ENCODE measurements at places on chromosomes 4 and X.

GRCh38 chrX:117972711-117973109 lies 143.9 kb downstream of the KLHL13 start:
- peak; percentile 61 for DNase-seq

DNA sequence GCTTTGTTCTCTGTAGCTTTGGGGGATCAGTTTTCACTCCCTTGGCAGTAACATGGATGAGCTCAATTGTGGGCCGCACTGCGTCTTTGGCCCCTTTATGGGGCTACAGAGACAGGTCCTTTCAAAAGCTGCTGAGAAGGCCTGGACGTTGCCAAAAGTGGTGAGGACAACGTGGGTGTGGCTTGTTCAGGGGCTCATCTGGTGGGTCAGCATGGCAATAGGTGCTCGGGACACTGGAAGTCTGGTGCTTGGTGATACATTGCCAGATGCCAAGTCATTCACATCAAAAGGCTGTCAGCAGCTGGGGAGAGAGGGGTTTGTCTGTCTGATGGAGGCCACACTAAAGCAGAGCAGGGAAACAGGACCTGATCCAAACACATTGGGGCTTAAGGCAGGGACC lies 149.8 kb upstream of the EOLA2 start:
- DNase-seq: no peak

DNA sequence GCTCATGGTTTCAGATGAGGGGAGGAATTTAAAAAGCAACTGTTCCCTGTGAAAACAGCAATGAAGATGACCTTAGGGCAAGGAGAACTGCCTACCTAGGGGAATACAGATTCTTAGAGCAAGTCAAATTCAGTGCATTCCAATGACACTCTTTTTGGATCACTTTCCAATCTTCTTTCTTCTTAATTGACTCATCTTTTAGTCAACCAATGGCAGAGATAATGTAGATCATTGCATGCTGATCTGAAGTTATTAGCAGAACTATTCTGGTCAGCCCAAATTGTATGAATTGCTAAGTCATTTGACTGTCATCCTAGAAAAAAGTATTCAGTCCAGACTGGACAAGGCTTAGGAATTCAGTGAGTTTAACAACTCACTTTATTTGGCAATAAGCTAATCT lies 12.6 kb upstream of the NR3C2 start:
- DNase-seq: no peak

DNA sequence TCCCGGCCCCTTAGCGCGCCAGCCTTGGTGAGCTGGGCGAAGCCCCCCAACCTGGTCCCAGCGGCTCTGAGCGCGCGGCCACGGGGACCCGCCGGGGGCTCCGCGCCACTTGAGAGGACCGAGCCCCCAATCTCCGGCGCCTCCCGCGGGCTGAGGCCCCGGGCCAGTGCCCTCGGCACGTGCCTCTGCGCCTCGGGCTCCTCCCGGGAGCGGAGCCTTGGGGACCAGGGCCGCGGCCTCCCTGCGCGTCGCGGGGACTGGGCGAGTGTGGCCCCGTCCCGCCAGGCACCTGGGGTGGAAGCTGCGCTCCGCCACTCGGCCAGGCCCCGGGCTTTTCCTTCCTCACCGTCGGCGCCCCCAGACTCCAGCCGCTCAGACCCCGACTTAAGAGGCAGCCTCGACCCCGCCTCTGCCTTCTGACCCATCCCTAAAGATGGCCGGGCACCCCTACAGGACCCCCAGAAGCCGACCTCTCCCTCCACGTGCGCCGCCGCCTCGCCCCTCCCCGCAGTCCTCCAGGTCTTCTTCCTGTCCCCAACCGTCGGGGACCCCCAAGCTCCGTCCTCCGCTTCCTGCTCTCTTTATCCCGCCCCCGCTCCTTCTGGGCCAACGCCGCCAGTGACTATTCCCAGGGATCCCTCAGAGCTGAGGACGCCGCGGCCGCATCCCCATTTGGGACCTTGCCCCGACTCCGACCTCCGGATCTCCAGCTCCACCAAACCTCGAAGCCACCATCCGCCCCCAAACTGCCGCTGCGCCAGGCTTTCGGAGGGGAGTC lies 752 bp downstream of the ERAS start:
- DNase-seq: no peak

GRCh38 chr4:8332891-8333331 lies 63.4 kb downstream of the HTRA3 start:
- DNase-seq: no peak

DNA sequence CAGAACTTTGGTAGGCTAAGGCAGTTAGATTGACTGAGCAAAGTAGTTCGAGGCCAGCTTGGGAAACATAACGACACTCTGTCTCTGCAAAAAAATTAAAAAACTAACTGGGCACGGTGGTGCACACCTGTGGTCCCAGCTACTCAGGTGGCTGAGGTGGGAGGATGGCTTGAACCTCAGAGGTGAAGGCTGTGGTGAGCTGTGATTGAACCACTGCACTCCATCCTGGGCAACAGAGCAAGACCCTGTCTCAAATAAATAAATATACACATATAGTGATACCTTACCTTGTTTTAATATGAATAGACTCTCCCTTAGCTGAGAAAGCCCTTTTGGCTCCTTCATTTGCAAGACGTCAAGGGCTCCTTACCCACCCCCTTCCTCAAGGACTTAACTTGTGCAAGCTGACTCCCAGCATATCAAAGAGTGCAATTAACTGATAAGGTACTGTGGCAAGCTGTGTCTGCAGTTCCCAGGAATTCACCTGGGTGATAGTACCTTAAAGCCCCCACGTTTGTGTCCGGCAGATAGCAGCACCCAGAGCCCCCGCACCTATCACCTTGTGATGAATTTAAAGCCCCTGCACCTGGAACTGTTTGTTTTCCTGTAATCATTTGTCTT lies 655.6 kb upstream of the GALNTL6 start:
- DNase-seq: no peak

- no peak for DNase-seq
Measured at GRCh38 chr4:74021601-74022000, 16.9 kb downstream of the CXCL3 start.

- DNase-seq: no peak
Measured at GRCh38 chrX:48854898-48855297, 19.5 kb upstream of the PCSK1N start.

- DNase-seq: no peak
Measured at GRCh38 chr4:148078061-148078460, 346.2 kb downstream of the ARHGAP10 start.

- no peak for DNase-seq
Measured at GRCh38 chrX:56785442-56785841, 56.4 kb downstream of the NBDY start.

DNA sequence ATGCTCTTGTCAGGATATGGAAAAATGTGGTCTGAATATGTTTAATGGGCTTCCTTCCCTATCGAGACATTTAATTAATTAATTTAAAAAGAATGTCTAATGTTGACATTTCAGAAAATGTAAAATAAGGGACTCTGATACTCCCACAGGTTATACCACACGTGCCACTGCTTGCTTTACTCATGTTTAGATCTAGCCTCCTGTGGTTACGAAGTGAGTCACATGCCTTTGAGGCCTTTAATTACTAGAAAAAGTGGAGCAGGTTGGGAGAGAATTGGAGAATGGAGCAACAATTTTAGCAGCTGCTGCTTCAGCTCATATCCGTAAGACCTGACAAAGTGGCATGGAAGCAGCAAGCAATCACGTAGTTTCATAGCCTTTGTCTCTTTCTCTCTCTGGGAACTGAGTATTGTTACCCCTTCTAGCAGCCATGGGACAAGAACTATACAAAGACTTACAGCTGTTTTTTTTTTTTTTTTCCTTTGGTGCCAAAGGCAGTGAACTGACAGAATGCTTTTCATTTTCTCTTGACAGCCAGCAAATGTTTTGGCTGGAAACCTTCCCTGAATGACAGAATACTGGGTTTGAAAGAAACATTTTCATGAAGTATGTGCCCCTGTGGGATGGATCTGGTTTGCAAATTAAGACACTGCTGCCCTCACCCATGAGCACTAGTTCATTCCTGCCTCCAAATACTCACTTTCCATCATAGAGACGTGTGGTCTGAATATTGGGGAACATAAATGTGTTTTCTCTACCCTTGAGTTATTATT lies 355.1 kb upstream of the PABPC5 start:
- DNase-seq: no peak

DNA sequence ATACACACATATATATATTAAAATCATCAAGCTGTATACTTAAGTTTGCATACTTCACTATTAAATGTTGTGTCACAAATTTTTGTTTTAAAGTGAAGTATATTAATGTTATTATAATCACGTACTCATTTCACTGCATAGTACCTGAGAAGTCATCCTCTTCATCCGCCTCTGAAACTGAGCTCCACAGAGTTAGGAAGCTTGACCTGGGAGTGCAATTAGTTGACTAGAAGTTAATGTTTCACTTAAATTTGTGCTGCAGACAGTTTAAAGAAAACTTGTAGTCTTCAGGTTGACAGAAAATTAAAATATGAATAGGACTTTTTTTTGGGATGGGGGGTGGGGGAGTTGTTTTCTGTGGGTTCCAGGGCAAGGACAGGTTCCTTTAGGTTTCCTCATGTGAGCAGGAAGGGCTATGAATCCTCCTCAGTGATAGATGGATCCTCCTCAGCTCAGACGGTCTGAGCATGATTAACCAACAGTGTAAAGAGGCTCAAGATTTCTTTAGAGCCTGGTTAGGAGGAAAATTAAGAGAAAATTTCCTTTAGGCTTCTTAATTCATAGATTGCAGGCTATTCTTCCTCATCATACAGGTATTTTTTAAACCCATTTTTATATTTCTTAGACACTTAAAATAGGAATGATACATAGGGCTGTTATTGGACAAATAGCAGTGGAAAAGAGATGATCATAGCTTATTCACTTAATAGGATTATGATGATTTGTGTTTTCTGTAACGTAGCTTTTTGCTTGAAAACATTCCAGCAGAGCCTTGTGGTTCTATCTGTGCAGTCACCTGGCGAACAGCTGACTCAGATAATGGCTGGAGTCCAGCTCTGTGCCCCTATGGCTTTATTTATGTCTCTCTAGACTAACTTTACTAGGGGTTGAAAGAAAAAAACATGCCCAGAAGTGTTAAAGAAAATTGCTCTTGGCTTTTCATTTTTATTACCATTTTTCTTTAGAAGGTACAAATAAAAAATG lies 102.7 kb downstream of the SLC4A4 start:
- peak; percentile 42 for DNase-seq

- DNase-seq: no peak
Measured at GRCh38 chr4:37918653-37919052, 27.8 kb downstream of the TBC1D1 start.

DNA sequence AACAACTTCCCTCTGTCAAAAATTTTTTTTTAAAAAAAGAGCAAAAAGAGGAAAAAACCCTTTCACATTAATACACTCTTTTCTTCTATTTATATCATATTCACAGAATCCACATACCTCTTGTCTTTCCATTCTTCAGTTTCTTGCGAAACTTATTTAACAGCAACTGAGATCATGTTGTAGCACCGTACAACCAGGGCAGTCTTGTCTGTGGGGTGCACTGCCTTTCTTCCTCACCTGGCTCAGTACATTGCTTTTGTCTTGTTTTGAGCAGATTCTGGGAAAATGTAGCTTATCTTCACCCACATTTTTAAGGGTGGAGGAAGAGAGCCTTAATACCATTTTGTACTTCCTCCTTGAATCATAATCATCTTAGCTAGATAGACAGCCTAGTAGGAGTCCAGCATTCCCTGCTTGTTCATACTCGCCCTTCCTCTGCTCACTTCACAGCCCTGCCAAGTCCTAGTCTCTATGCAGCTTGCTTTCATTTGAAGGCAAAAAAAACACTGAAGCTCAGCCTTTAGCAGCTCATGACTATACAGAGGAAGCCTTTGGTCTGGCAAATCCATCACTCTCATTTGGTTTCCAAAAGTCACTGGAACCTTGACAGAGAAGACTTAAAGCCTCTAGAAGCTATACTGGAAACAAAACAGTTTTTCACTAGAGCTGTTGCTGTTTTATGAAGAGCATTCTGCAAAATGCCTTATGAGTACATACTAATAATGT lies 140.6 kb upstream of the BANK1 start:
- peak; percentile 85 for DNase-seq

DNA sequence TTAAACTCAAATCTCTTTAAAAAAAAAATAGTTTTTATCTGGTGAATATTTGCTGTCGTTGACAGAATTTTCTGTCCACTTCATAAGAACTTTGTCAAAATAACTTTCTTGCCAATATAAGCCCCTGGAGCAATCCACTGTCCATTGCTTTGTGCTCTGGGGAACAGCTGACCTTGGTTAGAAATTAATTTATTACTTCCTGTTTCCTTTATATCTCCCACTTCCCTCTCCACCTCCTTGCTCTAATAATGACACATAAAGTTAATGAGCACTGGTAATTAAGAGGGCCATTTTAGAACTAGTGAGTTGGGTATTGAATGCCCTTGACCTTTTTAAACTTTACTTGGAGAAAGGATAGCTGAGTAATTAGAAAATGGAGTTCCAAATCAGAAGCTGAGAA lies 151.3 kb upstream of the LEF1 start:
- DNase-seq: no peak

GRCh38 chr4:1167244-1167949 lies 5.0 kb downstream of the SPON2 start:
- peak; percentile 86 for DNase-seq

DNA sequence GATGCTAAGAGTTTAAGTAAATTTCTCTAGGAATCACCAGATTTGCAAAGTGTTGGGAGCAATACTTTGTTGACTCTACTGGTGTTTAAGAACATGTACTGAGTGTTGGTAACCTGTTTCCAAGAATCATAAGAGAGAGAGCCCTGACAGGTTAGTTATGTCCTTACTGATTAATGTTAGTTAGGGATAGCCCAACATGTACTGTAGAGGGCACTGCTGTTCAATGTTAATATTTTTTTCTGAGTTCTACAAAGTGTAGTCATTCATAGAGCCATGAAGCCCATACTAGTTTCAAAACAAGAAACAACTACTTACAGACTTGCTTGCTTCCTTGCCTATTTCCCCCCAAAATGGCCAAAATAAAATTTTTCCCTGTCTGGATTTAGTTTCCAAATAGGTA lies 11.9 kb downstream of the TMPRSS11D start:
- peak; percentile 32 for DNase-seq

- no peak for DNase-seq
Measured at GRCh38 chr4:121978172-121978516, 26.3 kb upstream of the TRPC3 start.

GRCh38 chr4:180203349-180203748 lies 2039.9 kb upstream of the TENM3 start:
- DNase-seq: no peak

DNA sequence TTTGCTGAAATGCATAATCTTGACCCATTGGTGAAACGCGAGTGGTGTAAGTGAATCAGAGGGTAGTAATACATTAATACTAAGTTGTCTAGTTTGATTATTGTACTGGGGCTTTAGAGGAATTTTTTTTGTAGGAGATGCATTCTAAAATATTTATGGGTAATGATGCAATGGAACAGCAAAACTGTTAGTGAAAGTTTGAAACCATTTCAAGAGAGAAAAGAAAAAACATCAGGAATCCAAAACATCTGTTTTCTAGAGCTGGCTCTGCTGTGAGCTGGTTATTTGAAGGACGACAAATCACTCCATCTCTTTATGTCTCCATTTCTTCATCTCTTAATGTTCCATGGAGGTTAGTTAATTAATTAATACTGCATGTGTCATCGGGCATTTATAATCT lies 351.9 kb upstream of the FAT1 start:
- DNase-seq: no peak

GRCh38 chr4:115852767-115853091 lies 739.3 kb upstream of the NDST4 start:
- no peak for DNase-seq

Data from cerebellar cortex (tissue), 1 donor.